ENCODE measurements at places on chromosomes 4 and X.

GRCh38 chr4:153060196-153060595, 124.1 kb downstream of the FHDC1 start:
- peaks cover 30% of the 10 kb centered on the region for H3K27me3 ChIP-seq
- no peaks in the 10 kb centered on the region for H3K36me3 ChIP-seq
- no peaks in the 10 kb centered on the region for H3K4me1 ChIP-seq
- no peak overlapping the region for H3K4me3 ChIP-seq
- no peak overlapping the region for H3K27ac ChIP-seq

DNA sequence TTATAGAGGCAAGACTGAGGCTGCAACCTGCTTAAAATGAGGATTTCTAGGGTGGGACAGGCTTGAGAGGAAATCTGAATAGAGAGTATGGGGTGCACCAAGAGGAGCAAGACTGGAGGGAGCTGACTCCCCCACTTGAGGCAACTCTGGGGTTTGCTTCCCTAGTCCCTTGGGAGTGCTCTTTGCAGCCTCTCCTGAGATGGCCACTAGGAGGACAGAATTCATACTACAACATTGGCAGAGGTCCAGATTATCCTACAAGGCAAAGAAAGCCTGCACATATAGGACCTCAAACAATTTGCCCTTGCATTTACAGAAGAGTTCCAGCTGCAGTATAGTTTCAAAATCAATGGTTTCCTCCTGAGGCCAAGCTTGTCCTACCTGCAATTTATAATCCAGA, 830.9 kb downstream of the TECRL start:
- no peak for DNase-seq
- H3K36me3 ChIP-seq, result no peaks in the 10 kb centered on the region
- no peaks in the 10 kb centered on the region for H3K27me3 ChIP-seq

DNA sequence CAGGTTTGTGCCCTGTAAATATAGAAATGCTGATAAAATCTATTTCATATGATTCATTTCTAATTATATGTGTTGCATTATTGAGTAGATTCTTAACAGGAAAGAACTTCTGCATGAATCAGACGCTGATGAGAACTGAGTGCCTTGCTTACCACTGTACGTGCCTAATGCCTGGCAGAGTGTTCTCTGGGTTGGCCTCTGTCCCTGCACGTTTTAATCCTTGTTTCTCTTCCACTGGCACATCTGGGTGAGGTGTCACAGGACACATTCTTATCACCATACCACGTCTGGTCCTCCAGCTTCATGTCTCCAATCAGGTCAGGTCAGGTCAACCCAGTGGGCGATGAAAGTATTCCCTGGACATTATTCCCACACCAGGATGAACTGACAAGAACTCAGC, 53.6 kb downstream of the KLF3 start:
- peak; percentile 31 for DNase-seq
- no peak overlapping the region for H3K27ac ChIP-seq
- no peak overlapping the region for H3K4me3 ChIP-seq
- H3K27me3 ChIP-seq, result peaks cover 3% of the 10 kb centered on the region
- H3K36me3 ChIP-seq, result no peaks in the 10 kb centered on the region

DNA sequence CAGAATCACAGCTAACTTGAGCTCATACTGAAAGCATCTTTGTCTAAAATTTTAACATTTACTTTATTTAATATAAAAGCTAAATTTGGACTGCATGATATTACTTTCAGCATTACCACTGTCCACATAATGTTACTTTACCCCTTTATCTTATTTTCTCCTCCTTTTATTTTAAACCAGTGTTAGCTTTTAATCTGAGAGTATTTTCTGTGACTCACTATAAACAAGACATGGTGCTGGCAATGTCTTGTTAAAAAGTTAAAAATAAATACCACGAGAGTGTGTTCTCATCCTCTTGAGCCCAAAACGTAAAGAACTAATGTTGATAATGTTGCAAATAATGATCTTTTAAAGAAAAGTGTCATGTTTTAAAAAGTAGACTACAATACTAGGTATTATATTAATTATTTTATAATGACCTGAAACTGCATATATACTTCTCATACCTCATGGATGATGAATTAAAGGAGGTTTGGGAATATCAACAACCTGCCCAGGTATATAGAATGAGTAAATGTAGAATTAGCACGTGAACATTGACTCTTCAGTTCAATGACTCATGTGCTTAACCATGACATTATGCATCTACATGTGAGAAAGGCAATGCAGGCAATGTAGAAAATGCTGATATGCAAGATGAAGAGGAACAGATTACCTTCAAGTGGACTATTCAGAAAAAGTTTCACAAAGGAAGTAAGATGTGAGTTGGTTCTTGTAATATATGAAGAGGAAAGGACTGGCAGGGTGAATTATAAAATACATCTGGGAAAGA, 454.1 kb upstream of the ADGRL3 start:
- no peaks in the 10 kb centered on the region for H3K27me3 ChIP-seq
- peaks cover 2% of the 10 kb centered on the region for H3K4me1 ChIP-seq
- no peak overlapping the region for H3K27ac ChIP-seq
- DNase-seq, result peak; percentile 31
- H3K4me3 ChIP-seq, result no peak overlapping the region

DNA sequence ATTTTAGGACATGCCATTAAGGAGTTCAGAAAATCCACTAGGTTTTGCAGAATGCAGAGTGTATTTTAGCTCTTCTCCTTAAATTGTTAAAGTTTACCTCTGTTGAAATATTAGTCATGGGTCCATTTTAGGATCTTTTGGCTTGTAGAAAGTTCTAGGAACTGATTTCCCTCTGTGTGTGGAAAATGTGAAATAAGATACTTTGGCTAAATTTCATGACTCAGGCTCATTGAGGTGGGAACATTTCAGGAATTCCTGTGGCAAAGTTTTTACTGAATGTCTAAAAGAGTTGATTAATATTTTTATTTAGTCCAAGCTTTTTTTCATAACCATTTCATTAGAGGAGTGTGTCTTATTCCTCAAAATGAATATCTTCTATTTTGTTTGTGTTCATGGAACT, 7.0 kb downstream of the FHIP1A start:
- no peaks in the 10 kb centered on the region for H3K36me3 ChIP-seq
- DNase-seq, result peak; percentile 50
- no peak overlapping the region for H3K27ac ChIP-seq
- H3K27me3 ChIP-seq, result no peaks in the 10 kb centered on the region
- H3K4me3 ChIP-seq, result no peak overlapping the region
